ENCODE measurements at places on chromosomes 6 and 20. TPM values are rescaled to one million over a fixed set of nuclear protein-coding genes. Genes with fewer than 3 reads are reported as not detected.

UBE2J1 gene
- 25.9 TPM for total RNA-seq

FRS3 gene
- total RNA-seq = 4.6 TPM

RSPH9 gene
- not detected for total RNA-seq

SNAP25 gene
- total RNA-seq = not detected

DNA sequence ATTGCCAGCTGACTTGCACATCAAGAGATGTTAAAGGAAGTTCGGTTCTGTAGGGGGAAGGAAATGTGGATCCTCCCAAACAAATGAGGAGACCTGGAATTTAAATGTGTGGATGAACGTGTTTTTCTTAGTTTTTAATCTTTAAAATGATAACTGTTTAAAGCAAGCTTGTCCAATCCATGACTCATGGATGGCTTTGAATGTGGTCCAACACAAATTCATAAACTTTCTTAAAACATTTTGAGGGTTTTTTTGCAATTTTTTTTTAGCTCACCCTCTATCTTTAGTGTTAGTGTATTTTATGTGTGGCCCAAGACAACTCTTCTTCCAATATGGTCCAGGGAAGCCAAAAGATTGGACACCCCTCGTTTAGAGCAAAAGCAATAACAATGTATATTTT lies 12.6 kb downstream of the TUBB2B start:
- H3K27me3 ChIP-seq = peaks cover 28% of the 10 kb centered on the region
- DNase-seq = no peak
- H3K4me3 ChIP-seq = no peak overlapping the region
- no peak overlapping the region for H3K27ac ChIP-seq
- H3K36me3 ChIP-seq = no peaks in the 10 kb centered on the region

- no peak overlapping the region for H3K27ac ChIP-seq
- H3K4me1 ChIP-seq = no peaks in the 10 kb centered on the region
- no peak for DNase-seq
Observed at GRCh38 chr6:21508753-21509152, 84.8 kb upstream of the SOX4 start.

GRCh38 chr6:107542192-107542668 lies 52.3 kb downstream of the SOBP start:
- no peak overlapping the region for H3K4me3 ChIP-seq
- H3K4me1 ChIP-seq = peaks cover 5% of the 10 kb centered on the region
- H3K27ac ChIP-seq = no peak overlapping the region
- no peak for DNase-seq
- peaks cover 47% of the 10 kb centered on the region for H3K27me3 ChIP-seq

DNA sequence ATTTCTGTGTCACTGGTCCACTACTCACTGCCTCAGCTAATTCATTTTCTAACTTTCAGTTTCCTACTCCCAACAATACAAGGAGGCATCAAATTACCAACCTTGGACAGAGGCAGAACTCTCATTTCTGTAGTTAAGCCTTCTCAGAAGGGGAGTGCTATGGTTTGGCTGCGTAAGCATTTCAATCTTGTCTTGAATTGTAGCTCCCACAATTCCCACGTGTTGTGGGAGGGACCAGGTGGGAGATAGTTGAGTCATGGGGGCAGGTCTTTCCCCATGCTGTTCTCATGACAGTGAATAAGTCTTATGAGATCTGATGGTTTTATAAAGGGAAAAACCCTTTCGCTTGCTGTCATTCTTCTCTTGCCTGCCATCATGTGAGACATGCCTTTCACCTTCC lies 22.9 kb downstream of the HLA-DRA start:
- peaks cover 37% of the 10 kb centered on the region for H3K27me3 ChIP-seq
- H3K4me3 ChIP-seq = no peak overlapping the region
- no peak overlapping the region for H3K27ac ChIP-seq
- DNase-seq = no peak
- H3K4me1 ChIP-seq = peaks cover 1% of the 10 kb centered on the region

DNA sequence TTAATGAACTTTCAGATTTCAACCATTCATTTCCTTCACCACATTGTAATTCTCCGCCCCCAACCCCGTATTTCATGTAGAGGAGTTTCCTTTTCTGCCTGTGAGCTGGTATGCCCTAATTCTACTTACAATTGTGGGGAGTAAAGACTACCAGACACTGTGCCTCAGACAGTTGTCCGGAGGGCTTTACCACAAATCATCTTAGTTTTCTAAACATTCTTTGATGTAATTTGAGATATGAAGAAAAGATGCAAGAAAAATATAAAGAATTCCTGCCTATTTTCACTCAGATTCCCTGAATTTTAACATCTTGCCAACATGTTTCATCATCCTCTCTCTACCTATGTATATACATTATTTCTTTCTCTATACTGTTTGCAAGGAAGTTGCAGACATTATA lies 28.3 kb upstream of the LOC128125822 start:
- peaks cover 34% of the 10 kb centered on the region for H3K27me3 ChIP-seq
- no peak overlapping the region for H3K4me3 ChIP-seq
- no peak overlapping the region for H3K27ac ChIP-seq
- DNase-seq = no peak

DNA sequence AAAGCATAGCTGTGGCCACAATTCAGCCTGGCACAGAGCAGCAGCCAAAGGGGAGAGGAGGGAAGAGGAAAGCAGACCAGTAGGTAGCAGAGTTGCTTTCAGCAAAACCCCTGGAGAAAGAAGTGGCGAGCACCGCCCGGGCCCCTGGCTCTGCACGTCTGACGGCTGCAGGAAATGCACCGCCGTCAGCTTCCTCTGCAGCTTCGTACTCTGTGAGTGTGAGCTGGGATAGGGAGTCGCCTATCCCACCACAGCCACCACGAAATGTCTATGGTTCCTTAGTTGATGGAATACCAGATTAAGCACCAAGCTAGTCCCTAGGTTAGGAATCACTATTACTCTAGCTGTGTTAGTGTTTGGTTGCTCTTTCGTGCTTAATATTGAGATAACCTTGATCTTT lies 79.9 kb upstream of the NAA20 start:
- peaks cover 18% of the 10 kb centered on the region for H3K4me1 ChIP-seq
- peak overlapping the region; percentile 37 for H3K4me3 ChIP-seq
- H3K27me3 ChIP-seq = peaks cover 32% of the 10 kb centered on the region
- peak; percentile 8 for DNase-seq
- H3K27ac ChIP-seq = peak overlapping the region; percentile 65

GRCh38 chr6:34146801-34147592 lies 1.1 kb upstream of the GRM4 start:
- no peak for DNase-seq
- H3K36me3 ChIP-seq = no peaks in the 10 kb centered on the region
- H3K27ac ChIP-seq = no peak overlapping the region
- peaks cover 65% of the 10 kb centered on the region for H3K27me3 ChIP-seq
- H3K4me1 ChIP-seq = peaks cover 6% of the 10 kb centered on the region

- H3K4me1 ChIP-seq = no peaks in the 10 kb centered on the region
- H3K4me3 ChIP-seq = no peak overlapping the region
- no peak for DNase-seq
Observed at GRCh38 chr20:21352703-21353102, 44.6 kb downstream of the NKX2-4 start.

- peaks cover 28% of the 10 kb centered on the region for H3K27me3 ChIP-seq
- H3K4me3 ChIP-seq = no peak overlapping the region
- H3K27ac ChIP-seq = no peak overlapping the region
- peaks cover 5% of the 10 kb centered on the region for H3K4me1 ChIP-seq
- no peak for DNase-seq
Observed at GRCh38 chr6:41256383-41256782, 28.2 kb downstream of the TREML4 start.

GRCh38 chr6:151005164-151005563 lies 139.7 kb downstream of the MTHFD1L start:
- peaks cover 42% of the 10 kb centered on the region for H3K4me1 ChIP-seq
- no peak for DNase-seq
- H3K36me3 ChIP-seq = peaks cover 7% of the 10 kb centered on the region
- H3K27me3 ChIP-seq = no peaks in the 10 kb centered on the region
- H3K4me3 ChIP-seq = no peak overlapping the region

GRCh38 chr6:163083141-163083540 lies 331.4 kb upstream of the QKI start:
- no peaks in the 10 kb centered on the region for H3K27me3 ChIP-seq
- H3K4me3 ChIP-seq = no peak overlapping the region
- no peaks in the 10 kb centered on the region for H3K4me1 ChIP-seq
- no peak overlapping the region for H3K27ac ChIP-seq
- no peak for DNase-seq

- no peak overlapping the region for H3K4me3 ChIP-seq
- no peak for DNase-seq
- peak overlapping the region; percentile 68 for H3K27ac ChIP-seq
- peaks cover 77% of the 10 kb centered on the region for H3K4me1 ChIP-seq
Observed at GRCh38 chr6:33901822-33902456, 98.1 kb upstream of the MLN start.

- no peaks in the 10 kb centered on the region for H3K4me1 ChIP-seq
- DNase-seq = no peak
- no peaks in the 10 kb centered on the region for H3K27me3 ChIP-seq
- no peak overlapping the region for H3K4me3 ChIP-seq
Observed at GRCh38 chr20:11395581-11395980, 522.1 kb upstream of the BTBD3 start.

Measured in activated CD4-positive, alpha-beta T cell treated with anti-CD3 and anti-CD28 coated beads, Interleukin-2, amount 10 ng/mL, durations not matched to agents 7 days and 5 days (primary cell).